ENCODE measurements at places on chromosomes 11 and 22.

- no peak for DNase-seq
Measured at GRCh38 chr11:15685306-15685705, 570.6 kb downstream of the INSC start.

DNA sequence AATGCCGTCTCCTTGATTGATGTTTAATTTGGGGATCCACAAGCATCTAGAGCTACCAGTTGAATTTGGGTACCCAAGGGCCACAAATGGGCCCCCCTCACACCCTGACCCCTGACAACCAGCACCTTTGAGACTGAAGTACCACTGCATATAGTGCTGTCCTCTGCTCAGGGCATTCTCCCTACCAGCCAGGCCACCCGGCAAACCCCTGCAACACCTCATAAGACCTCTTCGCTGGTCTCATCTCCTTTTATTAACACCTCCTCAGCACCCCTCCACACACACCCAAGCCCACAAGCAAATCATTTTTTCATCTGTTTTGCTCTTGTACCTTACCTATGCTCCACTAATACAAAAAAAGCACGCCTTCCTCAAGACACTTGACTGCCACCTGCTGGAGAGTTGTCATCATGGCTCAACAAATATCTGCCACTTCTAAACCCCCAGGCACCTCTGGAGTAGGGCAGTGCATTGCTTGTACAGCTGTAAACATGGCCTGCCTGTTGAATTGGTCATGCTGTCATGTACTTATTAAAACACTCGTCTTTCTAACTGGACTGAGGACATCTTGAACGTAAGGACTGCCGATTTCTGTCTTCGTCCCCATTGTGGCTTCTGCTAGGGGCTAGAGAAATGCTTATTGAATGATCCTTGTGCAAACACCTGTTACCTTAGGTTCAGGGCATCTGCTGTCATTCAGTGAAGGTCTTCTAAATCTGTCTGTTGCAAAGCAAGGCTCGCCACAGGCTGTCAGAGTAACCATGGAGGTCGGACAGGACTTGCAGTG, 66.5 kb downstream of the BMAL1 start:
- peak; percentile 67 for DNase-seq

GRCh38 chr22:42162728-42163489, 32.3 kb upstream of the CYP2D6 start:
- no peak for DNase-seq

DNA sequence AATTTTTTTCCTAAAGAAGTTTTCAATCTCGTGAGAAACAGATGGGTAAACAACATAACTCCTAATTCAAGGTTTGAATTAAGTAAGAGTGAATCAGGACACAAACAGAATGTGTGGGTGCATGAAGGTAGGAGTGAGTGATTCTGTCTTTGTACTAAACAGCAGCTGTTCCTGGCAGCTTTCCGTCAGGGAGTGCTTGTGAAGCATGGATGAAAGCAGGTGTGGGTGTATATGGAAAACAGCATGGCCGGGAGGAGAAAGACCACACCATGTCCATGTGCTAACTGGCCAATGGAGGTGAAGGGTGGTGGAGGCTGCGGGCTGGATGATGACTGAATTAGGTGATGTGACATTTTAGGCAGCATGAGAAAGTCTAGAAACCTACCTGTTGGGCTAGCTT, 49.6 kb downstream of the BARX2 start:
- DNase-seq = no peak

DNA sequence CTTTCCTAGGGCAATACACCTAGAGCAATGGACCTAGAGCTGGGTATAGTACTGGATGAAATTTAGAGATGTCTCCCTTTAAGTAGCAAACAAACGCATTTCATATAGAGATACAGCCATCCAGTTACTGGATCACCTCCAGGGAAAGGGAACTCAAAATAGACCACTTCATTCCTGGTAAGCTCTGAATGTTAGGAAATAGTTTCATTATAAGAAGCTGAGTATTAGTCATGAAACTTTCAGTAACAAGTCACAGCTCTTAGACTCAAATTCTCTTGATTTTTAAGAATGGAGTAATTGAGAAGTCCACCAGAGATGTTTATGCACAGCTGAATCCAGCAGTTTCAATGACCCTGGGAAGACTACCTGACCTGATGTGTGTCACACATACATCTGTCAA, 221.9 kb downstream of the FAM76B start:
- DNase-seq = no peak

DNA sequence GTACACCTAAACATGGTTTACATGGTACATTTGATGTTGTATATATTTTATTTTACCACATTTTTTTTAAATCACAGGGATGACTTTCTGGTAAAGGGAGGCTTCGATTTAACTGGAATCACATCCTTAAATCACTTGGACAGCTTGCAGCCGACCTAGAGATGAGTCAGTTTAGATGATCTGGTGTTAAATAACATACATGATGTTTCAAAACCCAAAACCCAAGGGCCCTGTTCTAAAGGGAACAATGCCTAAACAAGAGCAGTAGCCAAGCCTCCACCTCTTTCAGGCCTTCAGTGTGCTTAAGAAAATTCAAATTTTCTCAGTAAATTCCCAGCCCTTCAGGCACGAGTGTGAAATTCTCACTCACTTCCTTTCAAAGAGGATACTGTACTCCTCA, 108.8 kb downstream of the WT1 start:
- DNase-seq = no peak

DNA sequence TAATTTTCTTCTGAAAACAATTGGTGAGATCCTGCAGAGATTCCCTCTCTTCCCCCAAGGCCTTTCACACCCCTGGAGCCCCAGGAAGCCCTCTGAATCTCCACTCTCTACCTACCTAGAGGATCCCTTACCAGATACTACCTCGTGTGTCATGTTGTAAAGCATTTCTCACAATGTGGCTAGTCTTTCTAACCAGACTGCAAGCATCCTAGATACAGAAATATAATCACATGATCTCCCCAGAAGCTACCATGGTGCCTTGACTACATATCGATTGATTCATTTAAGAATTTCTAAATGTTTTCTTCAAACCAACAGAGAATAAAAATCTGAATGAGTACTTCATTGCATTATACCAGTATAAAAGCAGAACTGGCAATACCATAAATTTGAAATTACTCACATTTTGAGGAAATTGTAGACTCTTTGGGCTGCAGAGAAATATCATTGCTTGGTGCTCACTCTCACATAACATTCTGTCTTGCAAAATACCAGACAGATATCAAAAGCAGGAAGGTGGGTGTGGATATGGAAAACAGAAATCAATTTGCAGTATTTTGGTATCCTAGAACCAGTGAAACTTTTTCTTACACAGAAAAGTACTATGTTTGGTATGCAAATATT, 113.5 kb downstream of the MAML2 start:
- DNase-seq = no peak

DNA sequence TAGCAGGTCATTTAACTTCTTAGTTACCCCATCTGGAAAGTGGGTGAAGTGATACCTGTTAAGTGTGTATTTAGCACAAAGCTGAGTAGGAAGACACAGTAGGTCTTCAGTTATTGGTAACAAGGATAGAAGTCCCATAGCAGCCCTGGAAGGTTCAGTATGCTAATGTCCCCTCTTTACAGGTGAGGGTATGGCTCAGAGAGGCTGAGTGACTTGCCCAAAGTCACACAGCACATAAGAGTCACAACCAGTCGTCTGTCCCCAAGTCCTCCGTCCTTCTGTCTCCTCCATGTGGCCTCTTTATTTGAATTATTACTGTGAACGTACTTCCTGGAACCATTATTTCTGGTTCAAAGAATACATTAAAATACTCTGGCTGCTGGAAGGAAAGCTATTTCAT, 10.5 kb downstream of the ASPHD2 start:
- DNase-seq = no peak

- no peak for DNase-seq
Measured at GRCh38 chr11:47399860-47400767, 8.3 kb upstream of the SLC39A13 start.

DNA sequence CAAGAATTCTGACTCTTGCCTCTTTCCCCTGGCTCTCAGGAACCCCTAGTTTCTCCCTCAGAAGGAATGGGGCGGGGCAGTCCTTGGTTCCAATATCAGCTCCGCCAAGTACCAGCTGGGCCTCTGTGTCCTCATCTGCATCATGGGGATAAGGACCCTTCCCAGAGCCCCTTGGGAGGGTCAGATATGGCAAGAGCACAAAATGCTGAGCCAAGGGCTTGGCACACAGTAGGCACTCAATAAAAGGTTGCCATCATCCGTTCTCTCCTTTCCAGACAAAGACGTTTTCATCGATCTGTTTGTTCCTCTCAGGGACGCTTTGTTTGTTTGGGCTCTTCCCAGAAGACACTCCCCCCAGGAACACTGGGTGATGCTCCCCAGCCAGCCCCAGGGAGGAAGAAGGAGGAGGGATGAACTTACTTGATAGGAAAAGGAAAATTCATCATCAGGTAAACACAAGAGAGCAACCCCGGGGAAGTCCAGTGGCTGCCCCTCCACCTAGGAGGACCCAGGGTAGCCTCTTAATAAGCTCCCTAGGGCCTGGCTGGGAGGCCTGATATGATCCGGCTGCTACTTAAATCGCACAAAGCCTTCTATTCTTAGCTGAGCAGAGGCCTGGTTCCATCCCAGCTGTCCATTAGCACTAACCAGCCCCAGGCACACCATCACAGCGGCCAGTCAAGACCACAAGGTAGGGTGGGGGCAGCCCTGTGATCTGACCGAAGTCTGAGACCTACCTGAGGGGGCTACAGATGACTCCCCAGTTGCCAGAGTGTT, 19.6 kb downstream of the GDPD5 start:
- no peak for DNase-seq

GRCh38 chr22:39029227-39029626, 8.3 kb downstream of the APOBEC3D start:
- no peak for DNase-seq

GRCh38 chr11:125330462-125331325, 165.4 kb downstream of the FEZ1 start:
- DNase-seq = no peak

DNA sequence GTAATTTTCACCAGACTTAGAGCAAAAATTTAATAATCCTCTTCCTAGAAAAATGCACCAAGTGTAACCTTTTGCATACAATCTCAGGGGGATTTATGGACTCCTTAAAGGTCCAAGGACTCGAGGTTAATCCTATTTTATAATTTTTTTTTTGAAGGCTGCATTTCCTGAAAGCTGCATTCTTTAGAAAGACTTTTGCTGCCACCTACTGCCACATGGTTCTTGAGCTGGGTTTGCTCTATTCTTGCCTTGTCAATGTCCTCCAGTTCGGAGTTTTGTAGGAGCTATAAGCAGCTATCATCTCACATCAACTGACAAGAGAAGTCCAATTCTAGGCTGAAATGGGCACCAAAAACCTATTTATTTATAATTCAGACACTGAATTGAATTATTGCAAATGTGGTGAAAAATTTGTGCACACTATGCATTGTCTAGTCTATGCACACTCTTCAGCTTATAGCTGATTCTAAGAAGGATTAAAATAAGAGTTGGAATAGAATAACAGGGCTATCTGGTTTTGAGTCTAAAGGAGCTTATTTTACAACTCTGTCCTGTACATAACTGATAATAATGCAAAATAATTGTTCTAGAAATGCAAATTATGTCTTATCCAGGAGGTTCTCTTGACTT, 31.3 kb downstream of the TRAF6 start:
- DNase-seq = no peak

DNA sequence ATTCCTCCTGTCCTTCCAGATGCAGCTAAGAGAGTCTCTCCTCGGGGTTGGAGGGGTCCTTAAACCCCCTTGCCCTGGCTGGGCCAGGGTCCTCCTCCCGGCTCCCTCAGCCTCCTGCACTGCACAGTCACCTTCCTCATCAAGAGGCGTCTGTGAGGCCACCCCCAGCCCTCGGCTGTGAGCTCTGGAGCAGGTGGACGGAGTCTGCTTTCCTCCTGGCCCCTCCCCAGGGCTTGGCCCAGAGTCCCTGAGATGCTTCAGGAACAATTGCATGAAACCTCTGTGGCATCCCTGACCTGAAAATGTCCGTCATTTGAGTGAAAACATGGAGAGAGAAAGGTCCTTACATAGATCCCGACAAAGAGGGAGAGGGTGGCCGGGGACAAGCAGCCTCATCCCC, 6.7 kb upstream of the FGF3 start:
- DNase-seq = no peak

DNA sequence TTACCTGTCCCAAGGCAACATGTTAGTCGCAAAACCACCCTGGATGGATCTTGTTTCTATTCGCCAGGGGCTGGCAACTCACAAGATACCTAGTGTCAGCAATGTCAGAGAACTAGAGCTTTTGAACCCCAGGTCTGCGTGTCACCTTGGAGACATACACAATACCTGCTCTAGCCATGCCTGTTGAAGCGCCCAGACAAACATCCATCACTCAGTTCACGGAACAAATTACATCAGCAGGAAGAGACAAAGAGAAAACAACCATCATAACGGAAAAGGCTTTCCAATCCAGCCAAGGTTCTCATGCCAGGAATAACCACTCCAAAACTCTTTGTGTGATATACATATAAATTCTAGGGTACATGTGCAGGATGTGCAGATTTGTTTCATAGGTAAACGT, 2.2 kb downstream of the CD59 start:
- no peak for DNase-seq

GRCh38 chr11:9138612-9139579, 47.5 kb upstream of the SCUBE2 start:
- peak; percentile 4 for DNase-seq

DNA sequence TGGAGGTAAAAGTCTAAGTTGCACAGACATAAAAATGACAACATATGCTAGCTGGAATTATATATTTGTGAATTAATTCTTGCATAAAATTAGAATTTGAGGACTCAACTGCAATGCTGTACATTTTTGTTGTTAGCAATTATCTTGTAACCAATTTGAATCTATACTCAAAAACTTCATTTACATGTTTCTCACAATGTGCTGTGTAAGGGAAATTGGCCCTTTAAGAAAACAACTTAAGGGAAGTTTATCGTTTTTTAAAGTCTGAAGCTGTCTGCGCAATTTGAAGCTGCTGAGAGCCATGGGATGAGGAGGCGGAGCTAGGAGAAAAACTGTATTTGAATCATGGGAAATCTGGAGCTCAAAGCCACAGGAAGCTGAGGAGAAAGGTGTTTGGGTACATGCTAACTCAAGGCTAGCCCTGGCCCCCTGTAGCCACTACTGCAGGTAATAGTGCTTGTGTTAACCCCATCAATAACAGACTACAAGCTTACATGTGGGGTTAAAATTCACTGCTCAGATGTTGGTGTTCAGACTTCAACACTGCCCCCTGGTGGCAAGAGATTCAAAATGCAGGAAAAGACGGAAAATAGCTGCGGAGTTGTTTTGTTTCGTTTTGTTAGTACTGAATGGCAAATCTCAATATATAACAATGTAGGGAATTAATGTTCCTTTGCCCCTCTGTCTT, 126.1 kb downstream of the BRD1 start:
- DNase-seq = no peak

GRCh38 chr11:284105-285020, 4.6 kb upstream of the PGGHG start:
- DNase-seq = no peak

DNA sequence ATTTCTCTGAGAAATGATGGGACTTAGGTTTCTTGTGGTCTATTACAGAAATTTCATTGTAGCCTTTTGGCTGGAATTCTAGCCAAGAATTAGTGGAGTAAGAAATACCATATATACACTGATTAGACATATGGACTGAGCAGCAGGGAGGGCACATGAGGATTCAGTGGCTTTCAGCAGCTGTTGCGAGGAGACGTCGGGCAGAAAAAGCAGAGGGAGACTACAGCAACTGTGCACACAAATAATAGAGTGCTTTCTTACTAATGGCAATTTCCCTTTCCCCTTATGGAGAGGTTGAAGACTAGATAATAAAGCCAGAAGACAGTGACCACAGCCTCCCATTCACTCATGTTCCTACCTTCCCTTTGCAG, 35.4 kb upstream of the CCDC34 start:
- no peak for DNase-seq
